ENCODE measurements at places on chromosomes 5 and 9.

DNA sequence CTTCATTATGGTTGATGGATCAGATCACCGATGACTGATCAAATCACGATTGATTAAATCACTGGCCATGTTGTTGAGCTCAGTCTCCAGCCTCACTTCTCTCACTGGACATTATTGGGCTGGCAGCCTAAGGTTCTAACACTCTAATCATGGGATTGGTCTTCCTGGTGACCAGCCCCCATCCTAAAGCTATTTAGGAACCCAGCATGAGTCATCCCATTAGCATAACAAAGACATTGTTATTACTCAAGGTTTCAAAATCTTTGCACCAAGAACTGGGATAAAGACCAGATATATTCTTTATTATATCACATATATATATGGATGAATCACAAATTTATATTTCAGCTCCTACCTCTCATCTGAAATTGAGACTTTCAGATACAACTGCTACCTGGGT is 272.1 kb upstream of the IL12B start:
- DNase-seq: no peak

DNA sequence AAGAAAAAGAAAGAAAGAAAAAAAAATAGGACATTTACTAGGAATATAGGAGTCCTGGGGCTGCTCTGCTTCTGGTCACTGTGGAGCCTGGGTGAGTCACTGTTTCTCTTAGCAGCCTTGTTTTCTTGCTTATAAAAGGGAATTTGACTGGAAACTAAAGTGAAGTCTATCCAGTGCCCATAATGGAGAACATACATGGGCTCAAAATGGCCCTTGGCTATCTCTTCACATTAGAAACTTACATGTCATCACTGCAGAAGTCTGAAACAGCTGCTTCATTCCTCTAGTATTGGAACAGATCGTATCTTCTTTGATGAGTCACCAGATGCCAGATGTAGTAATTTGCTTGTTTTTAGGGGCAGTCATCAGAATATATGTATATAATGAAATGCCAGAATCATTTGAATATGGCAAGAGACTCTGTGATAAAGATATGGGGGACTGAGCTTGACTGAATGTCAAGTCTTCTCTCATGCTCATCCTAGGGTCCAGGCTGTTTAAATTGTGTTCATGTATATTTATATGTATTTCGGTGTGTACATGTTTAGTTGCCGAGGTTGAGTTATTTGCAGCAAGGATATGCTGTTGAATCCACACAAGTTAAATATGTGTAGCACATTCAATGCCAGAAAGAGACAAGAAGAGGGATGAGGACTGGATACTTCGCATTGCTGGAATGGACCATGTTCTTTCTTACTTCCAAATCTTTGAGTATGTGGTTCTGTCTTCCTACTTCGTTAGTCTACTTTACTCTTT is 56.7 kb downstream of the SGCD start:
- DNase-seq: no peak

- peak; percentile 62 for DNase-seq
Measured at GRCh38 chr5:111530298-111530740, 18.0 kb upstream of the STARD4 start.

- no peak for DNase-seq
Measured at GRCh38 chr5:6446626-6447309, 1.9 kb upstream of the UBE2QL1 start.

- DNase-seq: no peak
Measured at GRCh38 chr5:179766021-179766725, 27.6 kb upstream of the LTC4S start.

- DNase-seq: no peak
Measured at GRCh38 chr5:55370291-55370925, 62.6 kb downstream of the MTREX start.

- no peak for DNase-seq
Measured at GRCh38 chr5:113520429-113520828, 6.9 kb downstream of the YTHDC2 start.

GRCh38 chr9:98134702-98135557 is 15.9 kb upstream of the TRIM14 start:
- DNase-seq: no peak

DNA sequence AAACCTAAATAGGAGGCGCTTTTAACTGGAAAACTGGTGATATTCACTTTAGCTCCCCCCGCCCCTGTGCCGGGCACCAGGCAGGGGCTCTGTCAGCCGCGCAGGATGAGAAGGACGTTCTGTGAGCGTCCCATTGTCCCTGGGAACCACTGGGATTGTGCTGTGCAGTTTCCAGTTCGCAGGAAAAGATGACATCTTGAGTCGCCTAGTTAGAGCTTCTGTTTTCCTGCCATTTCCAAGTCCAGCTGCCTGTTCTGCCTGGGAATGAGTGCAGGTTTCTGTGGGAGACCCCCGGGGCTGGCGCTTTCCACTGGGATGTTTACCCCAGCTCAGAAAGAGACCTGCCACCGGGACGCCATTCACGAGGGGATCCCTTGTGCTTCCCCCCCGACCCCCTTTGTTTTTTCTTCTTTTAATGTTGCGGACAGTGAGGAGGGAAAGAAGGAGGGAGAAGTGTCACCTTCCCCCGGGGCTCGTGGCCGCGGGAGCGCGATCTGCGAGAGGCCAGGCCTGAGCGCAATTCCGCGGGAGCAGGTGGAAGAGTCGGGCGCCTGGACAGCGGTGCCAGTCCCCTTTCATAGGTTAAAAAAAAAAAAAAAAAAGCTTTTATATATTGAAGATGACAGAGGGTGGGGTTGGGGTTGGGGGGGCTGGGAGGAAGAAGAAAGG is 121.5 kb downstream of the RMI1 start:
- no peak for DNase-seq

- no peak for DNase-seq
Measured at GRCh38 chr9:75918154-75918553, 27.7 kb downstream of the PCSK5 start.

DNA sequence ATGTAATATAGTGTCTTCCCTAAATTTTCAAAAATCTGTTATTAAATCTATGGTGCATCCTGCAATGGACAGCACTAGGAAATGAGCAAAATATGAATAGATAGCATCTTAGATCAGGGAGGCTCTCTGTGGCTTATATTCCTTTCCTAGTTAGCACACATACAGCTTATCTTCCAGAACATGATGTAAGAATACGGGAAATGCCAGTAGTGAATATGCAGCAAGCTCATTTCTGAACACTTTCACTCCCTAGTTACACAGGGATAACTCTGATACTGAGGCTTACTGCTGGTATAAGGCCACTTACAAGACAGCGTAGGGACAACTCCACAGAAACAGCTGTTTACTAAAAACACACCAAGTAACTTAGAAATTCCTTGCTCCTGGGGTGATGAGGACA is 297.3 kb upstream of the SMARCA2 start:
- no peak for DNase-seq

- no peak for DNase-seq
Measured at GRCh38 chr5:163104464-163104863, 332.9 kb upstream of the CCNG1 start.

GRCh38 chr5:176134529-176135223 is 103.5 kb upstream of the SIMC1 start:
- no peak for DNase-seq

DNA sequence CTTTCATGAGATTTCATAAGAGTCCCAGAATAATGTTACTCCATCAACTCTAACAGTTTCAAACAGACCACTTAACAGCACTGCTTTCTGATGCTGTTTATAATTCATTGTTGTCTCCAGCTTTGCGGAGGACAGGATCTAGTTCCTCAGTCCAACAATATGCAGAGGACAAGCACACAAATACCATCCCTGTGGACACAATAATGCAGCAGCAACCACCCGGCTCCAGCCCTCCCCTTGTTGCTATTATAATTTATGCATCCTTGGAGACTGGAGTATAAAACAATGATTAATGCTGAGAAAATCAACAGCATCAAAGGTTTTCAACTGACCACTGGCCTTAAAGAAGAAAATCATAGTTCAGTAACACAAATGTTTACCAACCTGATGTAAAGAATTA is 108.3 kb downstream of the DENND1A start:
- DNase-seq: no peak

DNA sequence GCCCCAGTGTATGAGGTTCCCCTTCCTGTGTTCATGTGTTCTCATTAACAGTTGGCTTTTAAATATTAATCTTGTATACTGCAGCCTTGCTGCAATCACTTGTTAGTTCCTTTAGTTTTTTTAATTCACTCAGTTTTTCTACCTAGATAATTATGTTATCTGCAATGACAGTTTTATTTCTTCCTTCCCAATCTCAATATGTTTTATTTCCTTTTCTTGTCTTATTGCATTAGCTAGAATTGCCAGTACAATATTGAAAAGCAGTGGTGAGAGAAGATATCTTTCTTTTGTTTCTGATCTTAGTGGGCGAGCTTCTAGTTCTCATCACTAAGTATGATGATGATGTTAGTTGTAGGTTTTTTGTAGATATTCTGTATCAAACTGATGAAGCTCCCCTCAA is 232.2 kb downstream of the PBX3 start:
- DNase-seq: no peak

DNA sequence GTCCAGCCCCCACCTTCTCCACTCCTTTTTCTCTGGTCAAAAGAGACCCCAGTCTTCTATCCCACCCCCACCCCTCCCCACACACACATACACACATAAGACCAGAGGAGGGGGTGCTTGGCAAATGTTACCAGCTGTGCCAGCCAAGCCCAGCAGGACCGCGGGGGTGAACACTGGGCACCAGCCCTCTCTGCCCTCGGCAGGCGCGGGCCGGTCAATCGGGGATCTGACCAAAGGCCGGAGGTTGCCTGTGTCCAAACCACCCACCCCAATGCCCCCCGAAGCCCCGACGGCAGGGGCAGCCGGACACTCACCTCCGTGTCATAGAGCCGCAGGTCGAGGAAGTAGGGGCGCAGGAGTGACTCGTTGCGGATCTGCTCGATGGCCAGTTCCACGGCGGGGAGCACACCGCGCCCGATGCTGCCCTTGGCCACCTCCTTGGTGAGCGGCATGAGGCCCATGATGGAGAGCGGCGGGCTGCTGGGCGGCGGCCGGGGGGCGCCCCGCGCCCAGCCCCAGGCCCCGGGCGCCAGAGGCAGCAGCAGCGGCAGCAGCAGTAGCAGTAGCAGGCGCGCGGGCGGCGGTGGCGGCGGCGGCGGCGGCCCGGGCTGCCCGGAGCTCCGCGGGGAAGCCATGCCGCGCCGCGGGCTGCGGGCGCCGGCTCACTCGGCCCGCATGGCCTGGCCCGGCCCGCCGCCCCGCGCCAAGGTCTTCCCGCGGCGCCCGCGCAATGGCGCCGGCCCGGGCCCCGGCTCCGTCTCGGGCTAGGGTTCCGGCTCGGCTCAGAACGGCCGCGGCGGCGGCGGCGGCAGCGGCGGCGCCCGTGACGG is 417 bp downstream of the GABBR2 start:
- DNase-seq: no peak

GRCh38 chr5:178227929-178228328 is 4.7 kb downstream of the PHYKPL start:
- DNase-seq: no peak

- no peak for DNase-seq
Measured at GRCh38 chr5:81010336-81011169, 50.4 kb downstream of the RASGRF2 start.
